KG1 (cell line): ENCODE measurements at places on chromosomes 7 and 10.

GRCh38 chr10:131845505-131846239 is 55.1 kb upstream of the PPP2R2D start:
- DNase-seq: no peak

GRCh38 chr10:311901-312665 is 176.8 kb downstream of the ZMYND11 start:
- no peak for DNase-seq

- no peak for DNase-seq
Measured at GRCh38 chr7:90602303-90602702, 6.2 kb downstream of the CDK14 start.

GRCh38 chr7:157428554-157428945 is 91.7 kb downstream of the DNAJB6 start:
- DNase-seq: no peak

DNA sequence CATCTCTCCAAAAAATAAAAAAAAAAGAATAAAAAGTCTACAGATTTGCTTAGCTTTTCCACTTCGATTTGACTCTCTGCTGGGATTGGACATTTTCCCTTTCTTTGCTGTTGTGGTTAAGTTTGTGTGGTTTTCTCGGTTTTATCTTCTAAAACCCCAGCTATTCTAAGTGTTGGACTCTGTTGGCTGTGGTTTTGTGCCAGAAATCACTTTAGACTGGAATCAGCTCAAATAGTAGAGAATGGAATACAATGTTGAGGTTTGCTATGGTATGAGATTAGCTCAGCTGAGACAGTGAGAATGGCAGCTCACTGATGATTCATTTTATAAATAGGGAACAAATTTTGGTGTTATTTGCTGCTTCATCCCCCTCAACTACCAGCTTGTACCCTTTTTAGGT is 116.0 kb downstream of the BUB3 start:
- no peak for DNase-seq

- DNase-seq: no peak
Measured at GRCh38 chr10:10460451-10460850, 557.2 kb upstream of the CELF2 start.

- DNase-seq: peak; percentile 69
Measured at GRCh38 chr7:157389951-157390730, 53.3 kb downstream of the DNAJB6 start.

- DNase-seq: no peak
Measured at GRCh38 chr10:100894589-100895294, 18.0 kb upstream of the SLF2 start.

- DNase-seq: no peak
Measured at GRCh38 chr10:104331208-104331838, 6.9 kb downstream of the ITPRIP start.

- no peak for DNase-seq
Measured at GRCh38 chr10:20041931-20042330, 225.7 kb downstream of the PLXDC2 start.

DNA sequence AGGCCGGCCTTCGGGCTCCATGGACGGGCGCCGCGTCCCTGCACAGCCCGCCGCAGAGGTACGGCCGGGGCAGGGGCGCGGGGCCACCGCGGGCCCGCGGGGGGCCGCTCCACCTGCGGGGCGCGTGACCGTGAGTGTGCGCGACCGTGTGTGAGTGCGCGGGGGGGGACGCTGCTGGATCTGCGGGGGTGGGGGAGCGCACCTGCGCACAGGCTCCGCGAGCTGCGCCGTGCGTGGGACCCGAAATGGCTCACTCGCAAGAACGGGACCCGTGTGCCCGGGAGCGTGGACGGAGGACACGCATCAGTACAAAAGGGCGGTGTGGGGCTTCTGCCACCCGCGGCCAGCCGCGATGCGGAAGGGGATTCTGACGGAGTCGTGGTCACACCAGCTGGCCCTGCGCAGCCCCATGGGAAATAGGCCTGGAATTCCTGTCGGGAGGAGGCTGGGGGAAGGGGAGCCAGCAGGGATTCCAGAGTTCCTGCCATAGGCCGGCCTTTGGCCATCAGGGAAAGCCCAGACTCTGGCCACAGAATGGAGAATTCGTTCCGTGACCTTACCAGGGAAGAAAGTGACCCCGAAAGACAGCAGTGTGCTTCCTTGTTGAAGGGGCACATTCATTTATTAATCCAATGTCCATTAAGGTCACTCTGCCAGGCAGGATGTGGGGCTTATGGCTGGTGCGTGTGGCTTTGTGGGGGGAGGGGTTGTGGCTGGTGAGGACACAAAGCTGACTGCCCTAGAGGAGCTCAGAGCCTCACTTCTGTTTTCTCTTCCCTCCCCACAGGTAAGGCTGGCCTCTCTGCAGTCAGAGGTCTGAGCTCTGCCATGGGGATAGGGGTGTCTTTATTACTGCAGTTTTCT is 494 bp downstream of the REPIN1 start:
- no peak for DNase-seq

- no peak for DNase-seq
Measured at GRCh38 chr7:95718577-95719410, 53.6 kb upstream of the DYNC1I1 start.

DNA sequence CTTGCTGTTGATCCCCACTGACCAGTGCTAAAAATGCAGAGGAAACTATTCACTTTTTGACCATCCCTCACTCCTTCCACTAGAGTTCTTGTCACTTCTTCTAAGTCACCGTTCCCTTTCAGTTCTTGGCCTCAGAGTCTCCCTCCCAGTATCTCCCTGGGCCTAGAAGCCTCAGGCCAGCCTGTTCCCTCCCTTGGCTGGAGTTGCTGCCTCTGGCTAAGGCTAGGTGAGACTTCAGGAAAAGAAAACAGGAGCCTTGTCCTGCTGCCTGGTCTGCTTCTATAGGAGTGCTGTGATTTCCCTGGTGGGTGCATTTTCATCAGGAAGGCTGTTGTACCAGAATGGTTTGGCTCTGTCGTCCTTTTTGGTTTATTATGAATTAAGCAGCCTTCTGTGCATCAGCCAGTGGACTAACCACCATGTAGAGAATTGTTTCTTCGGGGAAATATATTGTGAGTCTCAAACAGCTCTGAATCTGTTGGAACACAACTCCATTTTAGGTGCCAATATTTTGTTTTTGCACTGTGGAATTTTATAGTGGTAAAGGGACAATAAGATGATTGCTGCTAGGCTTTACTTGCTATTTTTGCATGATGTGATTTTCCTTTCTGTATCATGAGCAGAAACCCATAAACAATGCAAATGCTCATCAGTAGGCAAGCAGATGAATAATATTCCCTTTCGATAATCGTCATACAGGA is 233.4 kb upstream of the FZD1 start:
- no peak for DNase-seq

GRCh38 chr10:78292982-78293865 is 259.6 kb downstream of the RPS24 start:
- no peak for DNase-seq

DNA sequence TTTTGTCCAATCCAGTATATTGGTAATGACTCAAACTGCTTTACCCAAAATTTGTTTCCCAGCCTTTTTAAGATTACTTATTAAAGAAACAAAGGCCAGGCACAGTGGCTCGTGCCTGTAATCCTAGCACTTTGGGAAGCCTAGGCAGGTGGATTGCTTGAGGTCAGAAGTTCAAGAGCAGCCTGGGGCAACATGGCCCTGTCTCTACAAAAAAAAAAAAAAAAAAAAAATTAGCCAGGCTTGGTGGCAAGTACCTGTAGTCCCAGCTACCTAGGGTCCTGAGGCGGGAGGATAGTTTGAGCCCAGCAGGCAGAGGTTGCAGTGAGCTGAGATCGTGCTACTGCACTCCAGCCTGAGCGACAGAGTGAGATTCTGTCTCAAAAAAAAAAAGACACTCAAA is 7.0 kb upstream of the ARHGAP12 start:
- no peak for DNase-seq

DNA sequence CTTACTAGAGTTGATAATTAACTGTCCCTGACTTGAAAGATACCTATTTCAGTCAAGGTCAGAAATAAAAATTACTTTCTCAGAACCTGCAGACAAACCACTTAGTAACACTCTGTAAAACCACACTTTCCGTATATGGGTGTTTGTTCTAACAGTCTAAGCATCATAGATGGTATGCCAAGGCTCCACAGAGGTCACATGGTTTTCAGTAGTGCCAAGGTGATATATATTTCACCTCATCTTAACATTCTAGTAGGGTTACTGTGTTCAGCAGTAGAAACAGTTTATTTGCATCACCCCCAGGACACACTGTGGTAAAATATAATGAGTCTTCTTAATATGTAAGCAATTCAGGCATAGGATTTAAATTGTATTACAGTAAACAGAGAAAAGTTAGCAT is 61.5 kb downstream of the KCND2 start:
- DNase-seq: no peak

DNA sequence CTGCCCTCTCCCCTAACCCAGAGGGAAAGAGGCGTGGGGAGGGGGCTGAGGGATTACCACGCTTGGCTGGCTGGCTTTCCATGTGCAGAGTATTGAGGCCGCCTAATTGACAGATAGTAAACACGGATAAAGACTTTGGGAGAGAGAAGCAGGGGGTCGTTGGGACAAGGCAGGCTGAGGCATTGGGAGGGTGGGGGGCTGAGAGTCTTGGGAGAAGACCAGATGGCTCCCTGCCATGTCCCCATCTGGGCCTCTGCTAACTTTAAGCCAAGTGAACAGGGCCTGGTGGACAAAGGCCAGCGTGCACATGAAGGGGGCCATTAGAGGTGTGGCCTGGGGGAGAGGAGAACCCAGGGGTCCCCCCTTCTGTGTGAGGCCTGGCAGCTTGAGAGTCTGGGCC is 55.4 kb upstream of the MXI1 start:
- no peak for DNase-seq

- no peak for DNase-seq
Measured at GRCh38 chr10:58275908-58276307, 6.9 kb downstream of the CISD1 start.

DNA sequence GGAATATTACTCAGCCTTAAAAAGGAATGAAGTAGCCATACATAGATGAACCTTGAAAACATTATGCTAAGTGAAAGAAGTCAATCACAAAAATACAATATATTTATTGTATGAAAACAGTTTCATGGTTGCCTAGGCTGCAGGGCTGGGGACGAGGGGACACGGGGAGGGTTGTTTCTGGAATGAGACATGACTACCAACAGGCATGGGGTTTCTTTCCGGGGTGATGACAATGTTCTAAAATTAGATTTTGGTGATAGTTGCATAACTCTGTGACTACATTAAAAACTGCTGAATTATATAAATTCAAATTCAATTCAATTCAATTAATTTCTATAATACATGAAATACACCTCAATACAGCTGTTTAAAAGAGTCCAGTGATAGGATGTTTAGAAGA is 88.0 kb downstream of the ARHGAP22 start:
- DNase-seq: no peak

DNA sequence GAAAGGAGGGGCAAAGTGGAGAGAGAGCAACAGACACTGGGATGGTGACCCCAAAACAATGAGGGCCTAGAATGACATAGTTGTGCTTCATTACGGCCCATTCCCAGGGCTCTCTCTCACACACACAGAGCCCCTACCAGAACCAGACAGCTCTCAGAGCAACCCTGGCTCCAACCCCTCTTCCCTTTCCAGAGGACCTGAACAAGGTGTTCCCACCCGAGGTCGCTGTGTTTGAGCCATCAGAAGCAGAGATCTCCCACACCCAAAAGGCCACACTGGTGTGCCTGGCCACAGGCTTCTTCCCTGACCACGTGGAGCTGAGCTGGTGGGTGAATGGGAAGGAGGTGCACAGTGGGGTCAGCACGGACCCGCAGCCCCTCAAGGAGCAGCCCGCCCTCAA is 20.7 kb downstream of the PRSS2 start:
- DNase-seq: no peak

DNA sequence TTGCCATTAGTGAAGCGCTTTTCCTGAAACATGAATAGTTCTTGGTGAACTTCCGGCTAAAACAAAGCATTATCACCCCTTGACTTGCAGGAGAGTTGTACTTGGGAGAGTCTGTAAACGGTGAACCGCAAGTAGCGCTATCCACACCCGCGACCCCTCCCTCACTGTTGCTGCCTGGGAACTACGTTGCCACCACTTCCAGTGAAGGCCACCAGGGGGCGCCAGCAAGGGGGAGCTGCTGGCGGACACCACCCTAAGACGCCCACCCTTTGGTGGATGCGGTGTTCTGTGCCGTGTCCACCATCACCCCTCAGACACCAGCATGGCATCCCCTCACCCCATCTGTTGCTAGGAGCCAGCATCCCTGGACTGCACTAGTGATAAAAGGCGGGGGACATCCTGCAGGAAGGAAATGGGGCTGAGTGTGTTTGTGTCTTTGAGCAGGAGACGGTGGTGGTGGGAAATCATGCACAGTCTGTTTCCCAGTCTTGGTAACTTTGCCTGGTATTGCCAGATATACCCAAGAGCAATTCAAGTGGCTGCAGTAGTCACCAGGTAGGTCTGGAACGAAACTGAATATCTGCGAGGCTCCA is 298.2 kb downstream of the FRMD4A start:
- no peak for DNase-seq

DNA sequence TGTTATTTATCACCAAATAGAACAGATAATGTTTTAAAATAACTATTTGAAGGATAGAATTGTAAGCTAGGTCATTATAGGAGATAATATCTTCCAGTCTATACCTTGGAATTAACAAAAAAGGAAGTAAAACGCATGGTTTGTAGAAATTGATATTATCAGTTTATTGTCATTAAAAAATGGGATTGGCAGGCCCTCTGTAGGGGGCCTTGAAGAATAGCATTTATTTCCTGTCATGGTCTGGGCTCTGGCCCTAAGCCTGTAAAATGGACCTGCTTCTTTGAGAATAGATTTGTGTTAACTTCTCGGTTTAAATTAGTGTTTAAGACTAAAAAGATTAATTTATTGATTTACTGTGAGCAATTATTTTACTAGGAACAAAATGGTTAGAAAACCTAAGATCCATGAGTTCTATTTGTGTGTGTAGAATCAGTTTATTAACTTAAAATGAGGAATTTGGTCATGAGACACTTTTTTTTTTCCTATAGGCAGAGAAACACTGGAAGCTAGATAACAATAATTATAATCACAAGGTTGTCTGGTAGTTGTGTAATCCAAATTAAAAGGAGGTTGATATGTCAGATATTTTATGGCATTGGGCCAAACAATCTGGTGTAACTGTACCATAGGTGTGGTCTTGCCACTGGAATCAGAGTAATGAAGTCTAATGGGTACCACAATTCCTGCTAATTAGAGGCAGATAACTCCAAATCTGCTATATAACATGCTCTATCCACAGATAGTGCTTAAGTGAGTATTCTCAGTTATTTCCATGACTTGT is 197.4 kb upstream of the FOXP2 start:
- DNase-seq: no peak

- DNase-seq: no peak
Measured at GRCh38 chr10:132612571-132613504, 75.3 kb downstream of the INPP5A start.

- peak; percentile 72 for DNase-seq
Measured at GRCh38 chr7:91325726-91326125, 61.5 kb downstream of the FZD1 start.
